ENCODE measurements at places on chromosomes 11 and 22.

DNA sequence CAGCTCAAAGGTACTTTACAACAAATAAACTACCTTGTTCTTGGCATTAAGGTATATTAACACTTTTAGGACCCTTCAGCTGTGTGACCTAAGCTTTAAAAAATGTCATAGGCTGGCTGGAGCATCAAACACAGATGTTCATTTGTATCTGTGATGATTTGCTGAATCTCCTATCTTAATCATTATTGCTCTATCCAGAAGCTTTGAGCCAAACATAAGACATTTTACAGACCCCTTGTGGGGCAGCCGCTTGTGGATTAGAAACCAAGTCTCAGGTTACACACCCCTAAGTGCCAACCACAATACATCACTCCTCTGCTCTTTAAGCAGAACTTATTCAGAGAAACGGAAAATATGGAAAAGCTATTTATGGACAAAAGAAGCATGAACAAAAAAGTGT, 394.2 kb upstream of the CCDC90B start:
- DNase-seq: no peak

DNA sequence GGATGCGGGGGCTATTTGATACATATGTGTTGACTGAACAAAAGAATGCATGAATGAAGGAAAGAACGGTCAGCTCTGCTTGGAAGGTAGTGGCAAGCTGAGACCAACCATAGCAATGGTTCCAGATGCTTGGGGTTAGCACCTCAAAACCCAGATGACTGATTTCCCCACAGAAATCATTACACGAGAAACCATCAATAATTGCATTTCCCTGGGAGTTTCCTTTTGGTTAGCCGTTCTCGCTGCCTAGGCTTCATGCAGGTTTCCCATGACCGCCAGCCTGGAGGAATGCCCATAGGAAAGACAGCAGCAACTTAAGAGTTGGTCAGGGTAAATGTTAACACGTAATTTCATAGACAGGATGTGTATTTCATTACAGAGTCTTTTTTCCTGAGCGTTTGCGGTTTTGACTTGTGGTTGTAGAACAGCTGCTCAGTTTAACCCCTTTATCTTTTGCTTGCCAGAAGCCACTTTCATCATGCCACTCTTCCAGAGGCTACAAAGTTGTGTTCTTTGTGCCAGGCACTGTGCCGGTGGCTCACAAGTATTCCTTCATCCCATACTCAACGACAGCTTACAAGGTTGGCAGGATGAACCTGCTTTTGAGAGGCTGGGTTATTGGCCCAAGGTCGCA, 2.8 kb downstream of the IL17RA start:
- DNase-seq: peak; percentile 38

DNA sequence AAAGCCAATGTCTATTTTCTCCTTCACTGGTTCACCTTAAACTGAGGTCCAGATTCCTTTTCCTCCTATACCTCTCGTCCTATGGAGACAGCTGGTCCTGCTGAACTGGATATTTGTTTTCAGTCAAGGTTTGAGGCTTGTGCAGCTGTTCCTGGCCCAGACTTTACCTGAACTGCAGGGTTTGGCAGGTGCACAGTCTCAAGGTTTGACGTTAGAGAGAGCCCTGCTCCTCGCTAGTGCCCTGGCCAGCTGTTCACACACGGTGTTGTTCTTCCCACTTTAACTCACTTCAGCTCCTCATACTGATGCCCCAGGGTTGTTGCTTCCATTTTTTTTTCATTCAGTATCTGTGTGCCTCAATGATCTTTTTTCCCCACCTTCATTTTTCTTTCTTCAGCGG, 74.0 kb upstream of the TTC12 start:
- DNase-seq: no peak

- DNase-seq: peak; percentile 52
Observed at GRCh38 chr22:33984656-33985285, 64.5 kb upstream of the LARGE1 start.

- DNase-seq: peak; percentile 39
Observed at GRCh38 chr11:1198561-1199240, 24.2 kb upstream of the MUC5B start.

- DNase-seq: no peak
Observed at GRCh38 chr11:117160826-117161225, 16.7 kb downstream of the PAFAH1B2 start.

- no peak for DNase-seq
Observed at GRCh38 chr11:75578977-75579376, 16.9 kb downstream of the SERPINH1 start.

- DNase-seq: no peak
Observed at GRCh38 chr22:28917747-28918549, 34.6 kb downstream of the ZNRF3 start.

- peak; percentile 93 for DNase-seq
Observed at GRCh38 chr11:130314750-130315285, at the start of gene ZBTB44. ZBTB44 (minus strand) TSS chr11:130314917; CDS start chr11:130261873, 53,044 bp downstream.

GRCh38 chr11:92948116-92948515, 21.3 kb upstream of the MTNR1B start:
- DNase-seq: peak; percentile 55
